ENCODE measurements at places on chromosomes 7 and 10.

DNA sequence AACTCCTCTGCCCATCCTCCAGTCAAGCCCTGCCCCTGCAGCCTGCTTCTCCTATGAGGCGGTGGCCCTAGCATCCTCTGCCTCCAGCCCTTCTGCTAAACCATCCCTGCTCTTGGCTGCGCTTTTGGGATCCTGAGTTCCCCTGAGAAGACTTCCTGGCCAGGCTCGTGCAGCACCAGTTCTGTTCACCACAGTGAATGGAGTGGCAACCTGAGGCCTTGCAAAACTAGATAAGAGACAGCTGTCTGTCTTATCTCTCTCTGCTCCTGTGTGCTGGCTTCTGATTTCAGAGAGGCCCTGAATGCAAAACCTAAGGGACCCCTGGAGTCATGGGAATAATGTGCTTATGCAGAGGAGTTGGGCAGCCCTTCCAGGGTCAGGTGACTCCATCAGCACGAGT, 119.2 kb downstream of the TMEM178B start:
- no peak for DNase-seq

- DNase-seq = no peak
These were observed 87.1 kb downstream of the CRTAC1 start for GRCh38 chr10:97943294-97943693.

GRCh38 chr10:16779384-16779915, 37.8 kb downstream of the RSU1 start:
- DNase-seq = no peak

DNA sequence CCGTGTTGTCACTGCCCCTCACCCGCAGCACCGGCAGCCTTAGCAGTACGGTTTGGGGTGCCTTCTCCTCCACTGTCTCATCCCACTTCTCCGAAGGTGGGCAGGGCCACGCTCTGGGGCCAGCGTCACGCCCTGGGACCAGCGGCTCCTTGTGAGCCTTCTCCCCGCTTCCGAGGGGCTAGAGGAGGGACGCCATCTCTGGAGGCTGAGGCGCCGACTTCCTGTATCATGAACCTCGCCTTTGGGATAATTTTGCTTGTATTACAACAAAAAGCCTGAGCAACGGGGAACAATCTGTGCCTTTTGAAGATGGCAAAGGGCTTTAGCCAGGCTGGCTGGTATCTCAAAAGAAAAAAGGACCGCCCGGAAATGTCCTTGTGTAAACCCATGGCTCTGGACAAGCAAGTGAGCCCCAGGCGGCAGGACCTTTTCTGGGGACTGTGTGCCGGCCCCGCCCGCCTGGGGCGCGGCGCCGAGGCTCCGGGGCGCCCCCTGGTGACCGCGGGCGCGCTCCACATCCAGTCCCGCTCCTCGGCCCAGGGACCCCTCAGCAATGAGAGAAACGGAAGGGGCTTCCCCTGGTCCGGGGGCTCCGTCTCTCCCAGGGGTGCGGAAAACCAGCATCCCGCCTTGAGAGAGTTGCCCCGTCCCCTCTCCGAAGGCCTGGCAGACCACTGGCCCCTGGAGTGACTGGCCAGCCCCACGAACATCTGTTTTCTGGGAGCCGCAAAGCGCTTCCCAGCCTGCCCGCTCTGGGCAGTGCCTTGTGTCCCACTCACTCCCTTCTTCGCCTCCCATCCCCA, 3.8 kb downstream of the DEPP1 start:
- DNase-seq = peak; percentile 54

DNA sequence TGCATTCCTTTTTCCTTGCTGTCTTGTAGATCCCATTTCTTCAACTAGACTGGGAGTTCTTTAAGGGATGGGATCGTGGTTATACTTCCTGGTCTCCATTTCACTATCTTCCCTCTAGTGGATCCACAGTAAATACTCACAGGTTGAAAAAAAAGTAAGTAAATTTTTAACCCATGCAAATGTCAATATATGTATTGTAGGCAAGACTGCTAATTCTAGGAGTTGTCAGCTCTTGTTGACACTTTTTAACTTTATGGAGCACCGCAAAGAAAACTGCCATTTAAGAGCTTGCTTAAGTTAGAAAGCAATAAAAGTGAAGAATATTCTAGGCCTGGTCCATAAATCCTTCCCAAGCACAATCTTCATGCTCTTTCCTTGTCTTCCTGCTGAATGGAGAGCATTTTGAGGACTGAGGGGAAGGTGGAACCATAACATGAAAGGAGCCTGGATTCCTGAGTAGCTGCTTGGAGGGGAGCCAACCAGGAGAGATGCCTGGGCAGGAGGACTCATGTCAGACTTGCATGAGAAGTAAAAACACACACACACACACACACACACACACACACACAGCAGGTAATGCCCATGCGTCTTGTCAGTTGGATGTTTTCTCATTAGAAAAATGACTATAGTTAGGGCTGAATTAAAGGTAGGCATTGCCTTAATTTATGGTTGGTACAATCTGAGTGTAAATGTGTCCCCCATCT, 32.2 kb downstream of the VWA2 start:
- DNase-seq = no peak

DNA sequence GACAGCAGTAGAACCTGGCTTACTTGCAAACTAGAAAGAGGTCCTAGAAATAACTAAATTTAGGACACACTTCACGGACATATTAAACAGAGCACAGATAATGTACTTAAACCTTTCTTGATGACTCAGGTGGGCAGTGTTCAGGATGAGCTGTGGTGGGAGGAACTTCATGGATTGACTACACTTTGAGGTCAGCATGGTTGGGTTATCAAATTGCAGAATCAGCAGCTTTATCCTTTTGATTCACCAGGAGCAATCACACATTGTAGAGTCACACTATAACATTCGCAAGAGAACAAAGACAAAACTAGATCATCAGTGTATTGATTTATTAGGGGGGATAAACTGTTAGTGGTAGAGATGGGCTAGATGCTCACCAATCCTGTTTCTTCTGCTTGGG, 38.6 kb upstream of the AGK start:
- DNase-seq = no peak

DNA sequence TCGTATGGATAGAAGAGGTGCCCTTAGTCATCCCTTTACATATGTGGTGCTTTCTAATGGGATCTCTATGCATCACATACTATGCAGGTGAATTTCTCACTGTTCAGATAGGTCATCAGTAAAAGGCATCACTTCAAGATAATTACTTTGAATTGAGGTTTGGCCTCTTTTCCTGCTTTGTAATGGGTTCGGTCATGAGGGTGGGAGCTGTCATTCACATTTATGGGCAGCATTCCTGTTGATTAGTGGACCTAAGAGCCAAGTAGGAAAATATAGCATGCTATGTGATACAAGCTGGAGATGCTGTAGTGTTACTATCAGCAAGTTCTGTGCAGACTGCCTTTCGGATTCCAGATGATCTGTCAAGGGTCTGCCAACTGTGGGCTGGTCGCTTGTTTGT, 156.3 kb downstream of the LCOR start:
- DNase-seq = no peak

GRCh38 chr10:124612611-124613498, 131.3 kb downstream of the FAM53B start:
- DNase-seq = peak; percentile 75

- DNase-seq = no peak
These were observed 72.4 kb upstream of the PDE1C start for GRCh38 chr7:32142649-32143048.

GRCh38 chr10:89940076-89940475, 238.7 kb downstream of the KIF20B start:
- no peak for DNase-seq

- no peak for DNase-seq
These were observed 63.2 kb downstream of the EBF3 start for GRCh38 chr10:129900825-129901224.

- no peak for DNase-seq
These were observed 15.1 kb downstream of the LSMEM1 start for GRCh38 chr7:112495810-112496462.

DNA sequence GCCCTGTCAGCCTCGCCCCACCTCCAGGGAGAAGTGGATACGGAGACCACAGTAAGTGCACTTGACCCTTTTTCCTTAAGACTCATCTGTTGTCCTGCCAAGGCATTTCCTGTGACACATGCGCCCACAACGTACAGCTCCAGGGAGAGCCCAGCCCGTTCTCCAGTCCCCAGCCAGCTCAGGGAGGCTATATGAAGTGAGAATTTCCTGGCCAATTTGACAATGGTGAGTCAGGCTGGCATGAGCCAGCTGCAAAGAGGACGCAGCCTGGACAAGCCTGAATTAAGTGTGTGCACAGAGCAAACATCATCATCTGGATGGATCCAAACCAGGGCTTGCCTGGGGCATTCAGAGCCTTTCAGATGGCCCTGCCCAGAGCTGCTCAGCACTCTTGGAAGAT, 244.8 kb downstream of the KCNMA1 start:
- DNase-seq = peak; percentile 84

DNA sequence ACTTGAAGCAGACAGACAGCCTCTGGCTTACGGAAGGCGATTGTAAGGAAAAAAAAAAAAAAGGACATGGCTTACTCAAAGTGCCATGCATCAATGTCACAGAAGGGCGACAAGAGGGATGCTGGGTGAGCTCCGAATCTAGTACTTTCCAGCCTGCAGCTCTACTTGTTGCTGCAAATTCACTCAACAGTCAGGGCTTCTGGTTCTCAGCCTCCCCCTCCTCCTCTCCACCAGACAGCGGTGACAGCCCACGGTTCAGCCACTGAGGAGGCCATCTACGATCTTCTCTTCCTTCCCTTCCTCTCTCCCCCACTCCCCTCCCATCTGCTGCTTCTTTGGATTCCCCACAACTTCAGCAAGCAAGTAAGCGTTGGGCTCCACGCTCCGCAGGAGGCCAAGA, 63.5 kb downstream of the PRKAG2 start:
- DNase-seq = no peak

- no peak for DNase-seq
These were observed 11.8 kb downstream of the SLC25A13 start for GRCh38 chr7:96310110-96310509.

DNA sequence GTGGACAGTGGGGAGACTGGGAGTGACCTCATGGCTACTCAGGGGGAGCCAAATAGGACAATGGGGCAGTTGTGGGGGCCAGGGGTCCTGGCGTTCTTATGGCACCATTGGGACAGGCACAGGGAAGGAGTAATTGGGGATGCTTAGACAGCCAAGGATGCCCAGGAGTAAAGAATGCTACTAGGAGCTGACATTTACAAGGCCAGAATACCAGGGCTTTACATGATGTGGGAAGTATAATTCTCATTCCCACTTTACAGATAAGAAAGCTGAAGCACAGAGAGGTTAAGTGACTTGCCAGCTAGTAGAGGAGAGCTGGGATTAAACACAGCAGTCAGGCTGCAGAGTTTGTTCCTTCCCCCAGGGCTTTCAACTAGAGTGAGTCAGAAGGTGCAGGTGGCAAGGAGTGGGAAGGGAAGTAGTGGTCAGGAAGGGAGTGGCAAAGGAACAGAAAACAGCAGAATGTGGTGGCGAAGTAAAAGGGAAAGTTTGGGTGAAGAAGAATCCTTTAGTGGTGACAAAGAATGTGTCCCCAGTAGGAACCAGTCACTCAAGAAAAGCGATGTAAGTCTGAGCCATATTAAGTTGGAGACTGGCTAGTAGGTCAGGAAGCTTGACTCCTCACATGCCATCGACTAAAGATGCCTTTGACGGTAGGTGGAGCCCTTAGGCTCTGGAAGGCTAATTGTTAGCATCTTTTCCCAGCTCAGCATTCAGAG, 32.8 kb downstream of the CPVL start:
- no peak for DNase-seq

DNA sequence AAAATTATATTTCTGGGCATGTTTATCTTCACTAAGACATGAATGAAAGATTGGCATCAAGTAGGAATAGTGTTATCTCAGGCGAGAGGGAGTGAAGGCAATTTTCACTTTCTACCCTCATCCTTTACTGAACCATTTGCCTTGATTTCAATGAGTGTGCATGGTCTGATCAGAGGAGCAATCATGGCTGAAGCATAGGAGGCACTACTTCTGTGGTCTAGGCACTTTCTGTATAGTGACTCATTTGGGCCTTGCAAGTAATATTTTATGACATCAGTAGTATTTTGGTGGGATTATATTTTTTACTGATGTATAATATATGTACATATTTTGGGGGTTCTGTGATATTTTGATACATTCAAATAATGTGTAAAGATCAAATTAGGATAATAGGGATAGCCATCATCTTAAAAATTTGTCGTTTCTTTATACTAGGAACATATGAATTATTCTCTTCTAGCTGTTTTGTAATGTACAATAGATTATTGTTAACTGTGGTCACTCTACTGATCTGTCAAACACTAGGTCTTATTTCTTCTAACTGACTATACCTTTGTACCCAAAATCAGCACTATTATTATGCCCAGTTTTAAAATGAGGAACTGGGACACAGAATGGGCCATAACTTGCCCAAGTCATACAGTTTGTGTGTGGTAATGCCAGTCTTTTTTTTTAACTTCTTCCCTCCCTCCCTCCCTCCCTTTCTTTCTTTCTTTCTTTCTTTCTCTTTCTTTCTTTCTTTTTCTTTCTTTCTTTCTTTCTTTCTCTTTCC, 101.9 kb downstream of the RAB11FIP2 start:
- DNase-seq = no peak

DNA sequence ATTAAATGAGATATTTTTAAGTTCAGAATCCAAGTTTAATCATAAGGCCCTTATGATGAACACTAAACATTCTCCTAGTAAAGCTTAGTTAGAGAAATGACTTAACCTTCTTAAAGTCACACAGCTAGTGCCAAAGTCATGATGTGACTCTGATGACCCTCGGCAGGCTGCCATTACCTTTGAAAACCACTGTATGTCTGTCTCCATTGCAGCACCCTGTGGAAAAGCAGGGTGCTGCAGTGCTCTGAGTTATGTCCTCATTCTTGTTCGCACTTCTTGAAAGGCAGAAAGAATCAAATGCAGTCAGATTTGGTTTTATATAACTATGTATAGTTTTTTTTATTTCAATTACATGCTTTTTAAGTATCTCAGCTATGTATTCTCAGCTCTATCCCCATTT, 105.0 kb downstream of the PHTF2 start:
- no peak for DNase-seq

DNA sequence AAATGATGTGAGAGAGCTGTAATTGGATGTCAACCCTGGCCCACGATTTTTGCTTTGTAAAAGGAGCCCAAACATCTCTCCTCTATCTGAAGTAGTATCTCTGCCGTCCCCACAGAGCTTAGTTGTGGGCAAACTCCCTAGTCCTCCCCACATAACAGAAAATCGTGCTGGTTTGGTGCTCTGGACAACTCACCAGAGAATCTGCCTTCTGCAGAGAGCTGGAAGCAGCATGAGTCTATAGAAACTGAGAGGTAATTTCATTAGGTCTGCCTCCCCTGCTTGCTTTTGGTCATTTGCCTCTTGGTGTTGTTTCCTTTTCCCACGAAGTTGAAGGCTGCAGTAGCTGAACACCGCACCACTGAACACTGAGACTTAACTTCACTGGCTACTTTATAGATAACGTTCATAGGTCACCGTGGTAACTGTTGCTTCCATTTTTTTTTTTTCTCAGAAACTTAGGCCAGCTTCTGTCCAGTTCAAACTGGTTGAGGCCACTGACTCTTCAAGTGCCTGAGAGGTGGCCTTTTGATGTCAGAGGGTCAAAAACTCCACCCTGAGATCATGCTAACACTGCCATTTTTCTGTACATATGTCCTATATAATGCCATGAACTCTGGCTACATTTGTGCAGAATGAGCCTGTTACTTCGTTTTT, 3.3 kb upstream of the CDCA7L start:
- no peak for DNase-seq

- no peak for DNase-seq
These were observed 160.4 kb upstream of the LAMB4 start for GRCh38 chr7:108290459-108291151.

All from 8988T (cell line).